Stimulated activated CD8-positive, alpha-beta memory T cell treated with anti-CD3 and anti-CD28 coated beads, Interleukin-7, amount 100 ng/mL, for 4 hours (primary cell): ENCODE measurements at places on chromosomes 4 and X.

GRCh38 chrX:50108264-50108663 lies 92.5 kb downstream of the AKAP4 start:
- DNase-seq = no peak

DNA sequence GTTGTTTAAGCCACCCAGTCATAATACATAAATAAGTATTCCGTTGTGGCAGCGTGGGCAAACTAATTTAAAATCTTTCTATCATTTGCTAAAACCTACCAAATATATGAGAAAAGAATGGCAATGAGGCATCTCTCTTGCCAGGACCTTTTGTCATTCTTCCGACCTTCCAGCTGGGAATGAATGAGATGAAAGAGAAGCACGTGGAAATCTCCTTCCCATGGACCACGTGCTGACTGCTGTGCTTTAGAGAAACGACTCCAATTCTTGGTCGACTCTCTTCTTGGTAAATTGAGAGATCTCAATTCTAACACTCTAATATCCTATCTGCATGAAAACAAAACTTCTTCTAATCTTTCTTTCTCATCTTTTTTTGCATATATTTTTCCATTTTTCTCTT lies 116.5 kb downstream of the COL25A1 start:
- no peak for DNase-seq

DNA sequence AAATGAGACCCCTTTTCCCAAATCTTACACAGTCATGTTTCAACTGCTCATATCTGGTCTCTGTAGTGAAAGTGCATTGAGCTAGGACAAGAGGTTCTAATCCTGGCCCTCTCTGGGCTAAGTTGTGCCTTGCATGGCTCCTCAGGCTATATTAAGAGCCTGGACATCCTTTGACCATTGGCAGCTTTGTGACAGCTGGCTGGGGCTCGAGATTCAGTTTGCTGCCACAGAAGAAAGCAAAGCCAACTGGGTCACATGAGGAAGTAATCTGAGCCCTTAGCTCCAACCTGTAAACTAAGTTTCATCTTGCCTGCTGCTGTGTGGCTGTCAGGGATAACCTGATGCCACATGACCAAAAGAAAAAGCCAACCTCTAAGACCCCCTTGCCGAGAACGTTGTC lies 51.8 kb upstream of the JADE1 start:
- no peak for DNase-seq

DNA sequence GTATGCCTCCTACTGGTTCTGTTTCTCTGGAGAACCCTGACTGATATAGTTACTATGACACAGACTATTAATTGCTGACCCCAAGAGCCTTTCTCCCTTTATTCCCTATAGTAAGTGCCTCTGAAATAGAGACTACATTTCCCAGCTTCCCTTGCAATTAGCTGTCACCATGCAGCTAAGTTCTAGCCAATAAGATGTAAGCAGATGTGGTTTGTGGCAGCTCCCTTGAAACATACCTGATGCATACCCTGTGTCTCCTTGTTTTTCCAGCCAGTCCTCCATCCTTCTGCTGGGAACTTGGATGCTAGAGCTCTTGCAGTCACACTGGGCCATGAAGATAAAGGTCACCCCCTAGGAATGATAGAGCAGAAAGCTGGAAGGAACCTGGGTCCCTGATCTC lies 9.7 kb upstream of the TMEM165 start:
- DNase-seq = no peak
